ENCODE measurements at places on chromosomes 7 and 10. TPM values are rescaled to one million over a fixed set of nuclear protein-coding genes. Genes with fewer than 3 reads are reported as not detected.

The SERPINE1 gene
- total RNA-seq: 3.4 TPM

The COL17A1 gene
- 1.2 TPM for total RNA-seq

The CAMK2G gene
- 25.4 TPM for total RNA-seq

The VAX1 gene
- not detected for total RNA-seq

The NANOS1 gene
- 1.9 TPM for total RNA-seq

The CALHM3 gene
- total RNA-seq: not detected

All from metanephros (tissue), 2 donors.